NCI-H226 (cell line): ENCODE measurements at places on chromosomes 1 and 21.

DNA sequence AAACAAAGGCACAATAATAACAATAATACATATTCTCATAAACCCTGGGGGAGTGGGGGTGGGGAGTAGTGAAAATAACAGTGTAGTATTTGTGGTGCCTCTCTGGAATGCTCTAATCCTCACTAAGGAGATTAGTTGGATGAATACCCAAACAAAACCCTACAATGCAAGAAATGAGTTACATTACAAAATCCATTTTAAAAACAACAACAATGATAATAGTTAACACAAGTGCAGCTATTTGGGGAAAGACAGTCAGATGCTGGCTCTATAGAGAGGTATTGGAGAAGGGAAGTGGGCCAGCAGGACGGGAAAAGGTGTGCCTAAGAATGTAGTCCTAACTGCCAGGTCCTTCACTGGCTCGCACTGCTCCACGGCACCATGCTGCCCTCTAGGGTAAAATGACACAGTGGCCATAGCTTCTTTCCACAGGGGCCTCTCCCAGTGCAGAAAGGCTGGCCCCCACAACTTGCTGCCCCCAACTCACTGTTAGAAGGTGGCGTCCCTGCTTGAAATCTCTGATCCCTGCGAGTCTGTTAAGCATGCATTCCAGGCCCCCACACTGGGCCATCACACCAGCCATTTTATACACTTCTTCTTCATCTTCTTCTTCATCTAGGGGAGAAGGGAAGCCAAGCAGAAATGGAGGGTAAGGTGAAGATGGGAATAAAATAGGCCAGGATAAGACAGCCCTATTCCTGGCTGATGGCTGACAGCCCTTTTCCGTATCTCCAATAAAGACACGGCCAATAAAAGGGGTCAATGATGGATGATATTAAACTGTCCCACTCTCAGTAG is 113.8 kb downstream of the UBR4 start:
- peak; percentile 3 for DNase-seq

- no peak for DNase-seq
These were observed 26.9 kb upstream of the RGL1 start for GRCh38 chr1:183778045-183778444.

GRCh38 chr1:214523124-214523824 is 28.1 kb downstream of the PTPN14 start:
- no peak for DNase-seq

GRCh38 chr1:189036628-189037027 is 1441.0 kb downstream of the BRINP3 start:
- no peak for DNase-seq

GRCh38 chr1:97875996-97876395 is 44.8 kb downstream of the DPYD start:
- no peak for DNase-seq

DNA sequence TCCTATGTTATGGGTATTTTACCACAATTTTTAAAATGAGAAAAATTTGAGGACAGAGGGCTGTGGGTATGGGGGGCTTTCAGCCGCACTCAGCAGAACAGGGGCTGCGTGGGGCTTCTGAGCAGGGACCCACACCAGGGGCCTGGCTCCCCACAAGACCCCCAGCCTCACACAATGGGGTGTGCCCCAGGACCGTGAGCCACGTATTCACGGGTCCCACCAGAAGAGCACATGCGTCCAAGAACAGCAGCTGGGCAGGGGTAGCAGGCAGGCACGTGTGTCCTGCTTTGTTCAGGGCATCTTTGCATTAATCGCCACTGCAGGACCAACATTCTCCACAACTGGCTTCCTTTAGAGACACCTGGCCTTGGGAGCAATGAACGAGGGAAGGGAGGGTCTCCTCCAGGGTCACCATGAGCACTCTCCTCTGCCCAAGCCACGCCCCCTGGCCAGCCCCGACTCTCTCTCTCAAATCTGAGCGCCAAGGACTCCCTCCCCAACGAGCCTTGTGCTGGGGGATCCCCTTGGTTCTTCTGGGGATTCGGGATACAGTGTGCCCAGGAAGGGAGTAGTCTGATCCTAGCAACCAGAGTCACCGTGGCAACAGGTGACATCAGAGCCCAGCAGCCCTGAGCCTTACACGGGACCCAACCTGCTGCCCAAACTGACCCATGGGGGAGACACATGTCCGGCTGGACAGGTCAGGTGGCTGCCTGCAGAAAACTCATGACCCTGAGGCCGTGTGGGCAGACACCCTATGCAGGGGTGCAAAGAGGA is 7.4 kb upstream of the ARF1 start:
- no peak for DNase-seq

DNA sequence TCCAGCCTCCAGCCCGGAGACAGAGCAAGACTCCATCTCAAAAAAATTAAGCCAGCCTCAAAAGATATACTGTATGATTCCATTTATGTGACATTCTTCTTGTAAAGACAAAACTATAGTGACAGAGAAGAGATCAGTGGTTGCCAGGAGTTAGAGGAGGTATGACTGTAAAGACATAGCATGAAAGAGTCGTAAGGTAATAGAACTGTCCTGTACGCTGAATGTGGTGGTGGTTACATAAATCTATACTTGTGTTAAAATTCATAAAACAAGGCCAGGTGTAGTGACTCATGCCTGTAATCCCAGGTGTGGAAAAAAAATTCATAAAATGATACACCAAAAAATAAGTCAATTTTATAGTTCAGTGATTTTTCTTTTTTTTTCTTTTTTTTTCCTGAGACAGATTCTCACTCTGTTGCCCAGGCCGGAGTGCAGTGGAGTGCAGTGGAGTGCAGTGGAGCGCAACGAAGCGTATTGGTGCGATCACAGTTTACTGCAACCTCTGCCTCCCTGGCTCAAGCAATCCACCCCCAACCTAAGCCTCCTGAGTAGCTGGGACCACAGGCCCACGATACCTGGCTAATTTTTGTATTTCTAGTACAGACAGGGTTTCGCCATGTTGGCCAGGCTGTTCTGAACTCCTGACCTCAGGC is 84.9 kb upstream of the CXADR start:
- no peak for DNase-seq

GRCh38 chr1:23875382-23875781 is 7.3 kb upstream of the FUCA1 start:
- DNase-seq: no peak

DNA sequence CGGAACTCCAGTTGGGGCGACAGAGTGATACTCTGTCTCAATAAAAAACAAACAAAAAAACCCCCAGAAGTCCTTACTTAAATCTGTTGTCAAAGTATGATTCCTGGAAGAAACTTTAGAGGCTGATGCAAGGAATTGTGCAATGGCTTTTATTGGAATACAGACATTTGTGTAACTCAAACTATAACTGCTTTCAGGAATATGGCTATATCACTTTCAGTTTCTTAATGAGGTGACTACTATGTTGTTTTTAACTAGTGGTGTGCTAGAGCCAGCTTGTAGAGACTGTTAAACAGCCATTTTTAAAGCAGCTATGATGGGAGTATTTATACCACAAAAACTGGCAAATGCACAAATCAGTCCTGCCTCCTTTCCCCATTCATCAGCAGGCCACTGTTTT is 22.7 kb upstream of the DNAJC28 start:
- no peak for DNase-seq

- DNase-seq: no peak
These were observed 106.8 kb upstream of the FAM78B start for GRCh38 chr1:166273618-166274017.

GRCh38 chr1:156515956-156516355 is 15.4 kb upstream of the MEF2D start:
- DNase-seq: no peak

GRCh38 chr1:207015791-207016190 is 16.8 kb downstream of the C1orf116 start:
- DNase-seq: no peak

DNA sequence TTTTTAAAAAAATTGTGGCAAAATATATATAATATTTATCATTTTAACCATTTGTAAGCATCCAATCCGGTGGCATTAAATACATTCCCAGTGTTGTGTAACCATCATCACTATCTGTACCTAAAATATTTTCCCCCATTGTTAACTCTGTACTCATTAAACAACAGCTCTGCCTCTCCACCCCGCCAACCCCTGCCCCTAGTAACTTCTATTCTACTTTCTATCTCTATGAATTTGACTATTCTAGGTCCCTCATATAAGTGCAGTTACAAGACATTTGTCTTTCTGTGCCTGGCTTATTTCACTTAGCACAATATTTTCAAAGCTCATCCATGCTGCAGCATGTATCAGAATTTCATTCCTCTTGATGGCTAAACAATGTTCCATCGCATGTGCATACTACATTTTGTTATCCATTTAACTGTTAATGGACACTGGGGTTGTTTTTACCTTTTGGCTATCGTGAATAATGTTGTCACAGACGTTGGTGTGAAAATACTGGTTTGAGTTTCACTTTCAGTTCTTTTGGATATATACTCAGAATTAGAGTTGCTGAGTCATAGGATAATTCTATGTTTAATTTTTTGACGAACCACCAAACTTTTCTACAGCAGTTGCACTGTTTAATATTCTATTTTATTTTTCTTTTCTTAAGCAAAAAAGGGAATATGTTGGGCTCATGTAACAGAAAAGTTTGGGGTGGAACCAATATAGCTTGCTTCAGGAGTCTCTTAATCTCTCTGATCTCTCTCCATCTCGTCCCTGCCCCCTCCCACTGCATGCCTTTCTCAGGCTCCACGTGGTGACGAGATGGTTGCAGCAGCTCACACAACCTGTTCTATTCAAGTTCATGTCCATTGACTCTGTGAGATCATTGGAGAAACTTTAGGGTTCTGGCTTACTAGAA is 25.2 kb upstream of the RCAN1 start:
- no peak for DNase-seq

DNA sequence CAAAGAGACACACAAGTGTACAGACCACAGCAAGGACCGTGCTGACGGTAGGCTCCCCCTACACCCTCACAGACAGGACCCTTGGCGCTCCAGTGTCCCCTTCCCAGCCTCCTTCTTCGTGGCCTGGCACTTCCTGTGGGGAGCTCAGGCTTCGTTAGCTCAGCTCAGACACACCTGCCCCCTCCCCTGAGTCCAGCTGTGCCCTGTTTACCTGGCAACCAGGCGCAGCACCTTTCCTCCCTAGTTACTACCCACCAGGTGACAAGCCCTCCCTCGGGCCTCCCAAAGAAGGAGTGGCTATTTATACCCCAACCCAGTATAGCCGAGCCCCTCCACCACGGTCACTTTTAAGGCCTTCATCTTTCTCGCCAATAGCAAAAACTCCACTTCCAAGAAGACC is 4.7 kb downstream of the CELF3 start:
- no peak for DNase-seq

DNA sequence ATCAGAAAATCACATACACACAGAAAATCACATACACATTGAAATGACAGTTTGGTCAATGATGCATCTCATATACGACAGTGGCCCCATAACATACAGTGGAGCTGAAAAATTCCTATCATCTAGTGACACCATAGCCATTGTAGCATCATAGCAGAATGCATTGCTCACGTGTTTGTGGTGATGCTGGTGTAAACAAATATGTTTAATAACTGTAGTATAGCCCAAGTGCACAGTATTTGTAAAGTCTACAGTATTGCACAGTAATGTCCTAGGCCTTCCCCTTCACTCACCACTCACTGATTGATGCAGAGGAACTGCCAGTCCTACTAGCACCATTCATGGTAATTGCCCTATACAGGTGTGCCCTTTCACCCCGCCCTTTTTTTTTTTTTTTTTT is 30.1 kb upstream of the RUNX1 start:
- DNase-seq: no peak

GRCh38 chr1:29382851-29383745 is 146.8 kb downstream of the PTPRU start:
- no peak for DNase-seq

- no peak for DNase-seq
These were observed 2.9 kb downstream of the CD164L2 start for GRCh38 chr1:27380224-27380623.

DNA sequence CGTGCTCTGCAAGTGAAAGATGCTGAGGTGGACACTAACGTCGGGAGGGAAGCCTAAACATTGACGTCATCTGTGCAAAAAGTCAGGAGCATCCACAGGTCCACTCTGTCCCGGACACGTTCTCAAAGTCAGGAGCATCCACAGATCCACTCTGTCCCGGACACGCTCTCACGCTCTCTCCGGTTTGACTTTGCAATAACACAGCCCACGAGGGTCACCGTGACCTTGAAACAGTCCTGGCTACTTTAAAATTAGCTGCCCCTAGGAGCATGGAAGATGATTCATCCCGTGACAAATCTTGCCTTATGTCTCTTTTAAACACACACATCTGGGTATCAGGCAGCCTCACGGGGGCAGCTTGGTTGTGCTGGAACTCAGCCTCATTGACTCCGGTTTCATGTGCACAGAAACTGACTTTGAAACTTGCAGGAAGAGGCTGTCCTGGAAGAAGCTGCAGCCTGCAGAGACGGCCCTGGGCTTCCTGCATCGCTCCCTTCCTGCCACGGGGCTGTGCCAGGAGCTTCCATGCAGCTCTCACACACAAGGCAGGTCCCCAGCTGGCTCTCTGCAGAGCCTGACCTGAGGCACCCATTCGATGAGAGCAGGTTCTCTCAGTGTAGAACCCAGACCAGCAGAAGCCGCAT is 18.1 kb upstream of the COL18A1 start:
- DNase-seq: no peak

GRCh38 chr1:61092642-61093041 is 10.3 kb downstream of the NFIA start:
- no peak for DNase-seq

GRCh38 chr1:222583079-222583478 is 6.7 kb downstream of the TAF1A start:
- DNase-seq: no peak

GRCh38 chr1:112316254-112316913 is 79.6 kb upstream of the CTTNBP2NL start:
- no peak for DNase-seq
